ENCODE measurements at places on chromosomes 7 and 10.

DNA sequence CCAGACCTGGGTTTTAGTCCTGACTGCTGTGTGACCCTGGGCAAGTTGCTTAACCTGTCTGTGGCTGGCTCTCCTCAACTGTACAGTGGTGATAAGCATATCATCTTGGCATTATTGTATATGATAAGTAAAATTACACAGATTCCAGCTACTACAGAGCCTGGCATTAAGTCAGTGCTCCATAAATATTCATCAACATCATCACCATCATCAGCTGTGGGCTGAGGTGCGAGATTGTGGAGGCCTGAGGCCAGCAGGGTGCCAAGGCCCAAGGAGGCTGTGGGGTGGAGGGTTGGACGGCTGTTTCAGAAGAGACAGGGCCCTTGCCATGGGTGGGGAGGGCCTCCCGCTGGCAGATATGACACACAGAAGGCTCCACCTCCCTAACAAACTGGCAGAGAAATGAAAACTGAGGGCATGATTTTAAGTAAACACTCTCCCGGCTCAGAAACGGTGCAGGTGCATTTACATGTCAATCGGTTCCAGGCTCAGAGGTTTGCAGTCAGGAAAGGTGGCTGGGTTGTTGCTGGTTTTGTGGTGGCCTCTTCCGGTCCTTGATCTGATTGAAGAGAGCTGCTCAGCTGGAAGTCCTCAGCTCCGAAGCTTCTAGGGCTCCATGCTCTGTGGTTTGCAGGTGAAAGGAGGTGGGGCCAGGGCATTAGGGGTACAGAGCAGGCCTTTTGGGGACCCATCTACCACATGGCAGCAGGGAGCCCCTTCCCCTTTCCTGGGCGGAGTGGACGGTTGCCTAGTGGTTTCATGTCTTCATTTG lies 10.2 kb downstream of the CRYGN start:
- no peak for DNase-seq

DNA sequence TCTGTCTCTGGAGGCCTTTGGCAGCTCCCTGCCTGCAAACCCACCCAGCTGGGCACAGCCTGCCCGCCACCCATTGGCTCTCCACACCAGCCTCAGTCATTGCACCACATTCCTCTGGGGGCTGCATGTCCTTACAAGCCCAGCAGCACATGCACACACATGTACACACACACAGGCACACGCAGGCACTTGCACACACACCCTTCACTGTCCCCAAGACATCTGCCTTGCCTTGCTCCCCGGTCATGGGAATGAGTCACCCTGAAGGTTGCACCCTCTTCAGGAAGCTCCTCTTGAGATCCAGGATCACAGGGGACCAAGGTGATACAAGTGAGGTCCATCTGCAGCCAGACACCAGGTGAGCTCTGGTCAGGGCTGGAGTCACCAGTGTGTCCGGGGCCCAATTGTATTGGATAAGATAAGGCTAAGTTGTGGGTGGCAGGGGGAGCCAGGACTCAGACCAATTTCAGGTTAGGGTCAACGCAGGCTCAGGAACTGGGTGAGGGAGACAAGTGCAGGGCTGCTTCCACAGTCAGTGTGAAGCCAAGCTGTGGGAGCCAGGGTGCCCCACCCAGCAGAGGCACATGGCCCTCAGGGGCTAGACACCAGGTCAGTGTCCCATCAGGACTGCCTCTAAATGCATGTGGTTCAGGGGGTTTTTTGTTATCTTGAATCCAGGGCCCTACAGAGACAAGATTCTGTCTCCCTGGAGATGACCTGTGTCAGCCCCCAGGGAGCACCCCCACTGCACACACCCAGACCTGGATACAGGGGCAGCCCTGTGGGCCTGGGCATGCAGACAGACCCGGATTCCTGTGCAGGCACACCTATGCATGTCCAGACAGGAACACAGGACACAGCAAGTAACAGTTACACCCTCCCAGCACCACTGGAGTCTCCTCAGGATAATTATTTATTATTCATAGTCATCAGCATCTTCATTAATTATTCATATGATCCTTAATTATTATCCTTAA lies 33.8 kb downstream of the KCNH2 start:
- DNase-seq, result peak; percentile 5

DNA sequence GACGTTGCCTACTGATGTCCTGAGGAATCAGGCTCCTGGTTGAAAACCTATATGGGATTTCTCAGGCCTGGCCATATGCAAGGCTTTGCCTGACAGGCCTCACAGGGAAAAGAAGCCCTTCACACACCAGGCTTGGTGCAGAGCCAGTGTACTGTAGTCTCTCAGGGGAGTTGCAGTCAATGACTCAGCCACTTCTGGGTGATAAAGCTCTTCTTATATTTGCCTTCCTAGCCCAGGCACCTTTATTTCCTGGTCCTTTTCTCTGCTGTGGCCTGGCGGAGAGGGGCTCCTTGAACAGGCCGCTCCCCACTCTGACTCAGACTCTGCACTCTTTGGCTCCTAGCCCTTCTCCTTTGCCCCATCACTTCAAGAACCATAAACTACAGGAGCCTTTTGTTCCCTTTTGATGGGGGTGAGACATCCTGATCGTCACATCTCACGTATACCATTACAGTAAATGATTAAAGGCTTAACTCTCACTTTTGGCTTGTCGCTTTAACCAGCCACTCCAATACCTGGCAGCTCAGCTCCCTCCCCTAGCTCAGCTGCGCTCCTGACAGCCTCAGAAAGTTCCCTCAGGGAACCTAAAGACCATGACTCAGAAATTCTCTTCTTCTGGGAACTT lies 33.5 kb downstream of the DPY19L1 start:
- no peak for DNase-seq

GRCh38 chr10:64093946-64094535 lies 572.8 kb downstream of the REEP3 start:
- no peak for DNase-seq

- no peak for DNase-seq
Observed at GRCh38 chr10:16987206-16987621, 142.4 kb downstream of the CUBN start.

DNA sequence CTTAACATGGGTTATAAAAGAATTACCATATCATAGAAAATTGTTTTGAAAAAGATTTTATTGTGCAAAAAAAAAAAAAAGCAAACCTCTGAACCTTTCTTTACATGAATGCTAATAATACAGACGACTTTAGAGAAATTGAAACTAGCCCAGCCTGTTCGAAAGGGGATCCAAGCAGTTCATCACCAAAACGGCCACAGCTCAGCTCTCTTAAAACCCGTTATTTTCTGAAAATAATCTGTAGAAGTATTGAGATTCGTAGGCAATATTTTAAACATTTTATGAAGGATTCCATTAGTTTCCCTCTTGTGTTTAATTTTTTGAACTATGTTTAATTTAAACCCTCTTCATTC lies 9.9 kb upstream of the GSAP start:
- no peak for DNase-seq

DNA sequence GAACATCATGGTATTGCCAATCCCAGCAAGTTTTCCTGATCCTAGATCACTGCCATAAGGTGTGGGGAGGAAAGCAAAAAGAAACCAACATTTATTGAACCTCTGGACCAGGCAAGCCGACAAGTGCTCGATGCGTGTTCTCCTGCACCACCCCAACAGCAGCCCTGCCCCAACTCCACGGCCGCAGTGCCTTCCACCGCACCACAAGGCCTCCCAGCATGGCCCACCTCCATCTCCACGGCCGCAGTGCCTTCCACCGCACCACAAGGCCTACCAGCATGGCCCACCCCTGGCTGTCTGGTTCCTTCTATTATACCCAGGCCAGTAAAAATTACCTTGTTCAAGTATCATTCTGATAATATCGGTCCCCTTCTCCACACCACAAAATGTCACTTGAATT lies 8.7 kb downstream of the HIPK2 start:
- no peak for DNase-seq

DNA sequence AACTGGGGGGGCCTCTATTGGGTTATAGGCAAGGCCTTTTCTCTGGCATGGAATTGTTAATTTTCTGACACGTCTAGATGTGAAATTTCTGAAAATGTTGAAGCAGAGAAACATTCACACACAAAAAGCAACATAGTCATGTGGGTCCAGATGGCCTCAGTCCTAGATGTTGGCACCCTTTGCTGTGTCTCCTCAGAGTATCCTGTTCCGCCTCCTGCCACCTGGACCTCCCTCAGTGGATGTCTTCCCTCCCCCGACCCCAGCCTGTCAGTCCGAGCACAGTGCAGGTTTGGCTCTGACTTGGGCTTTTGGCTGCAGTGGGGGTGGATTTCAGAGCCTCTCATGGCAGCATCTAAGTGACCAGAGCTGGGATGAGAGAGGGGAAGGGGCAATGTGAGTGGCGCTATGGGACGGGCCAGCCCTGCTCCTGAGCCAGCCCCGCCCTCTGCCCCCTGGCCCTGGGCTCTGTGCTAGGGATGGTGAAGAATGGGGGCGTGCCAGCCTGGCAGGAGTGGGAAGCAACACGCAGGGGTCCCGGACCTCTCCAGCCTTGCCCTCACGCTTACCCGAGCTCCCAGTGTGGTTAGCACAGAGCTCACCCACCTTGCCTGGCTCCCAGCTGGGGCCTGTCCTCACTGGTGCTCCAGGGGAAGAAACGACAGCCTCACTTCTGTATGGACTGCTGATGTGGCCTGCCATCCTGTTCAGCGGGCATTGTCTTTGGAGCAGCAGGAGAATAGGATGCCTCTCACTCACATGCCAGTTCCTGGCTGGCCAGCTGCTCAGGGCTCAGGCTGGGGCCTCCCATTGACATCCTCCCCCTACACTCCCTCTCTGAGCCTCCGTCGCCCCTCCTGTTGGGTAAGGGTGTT lies 6.2 kb downstream of the ATP6V0E2 start:
- peak; percentile 8 for DNase-seq

DNA sequence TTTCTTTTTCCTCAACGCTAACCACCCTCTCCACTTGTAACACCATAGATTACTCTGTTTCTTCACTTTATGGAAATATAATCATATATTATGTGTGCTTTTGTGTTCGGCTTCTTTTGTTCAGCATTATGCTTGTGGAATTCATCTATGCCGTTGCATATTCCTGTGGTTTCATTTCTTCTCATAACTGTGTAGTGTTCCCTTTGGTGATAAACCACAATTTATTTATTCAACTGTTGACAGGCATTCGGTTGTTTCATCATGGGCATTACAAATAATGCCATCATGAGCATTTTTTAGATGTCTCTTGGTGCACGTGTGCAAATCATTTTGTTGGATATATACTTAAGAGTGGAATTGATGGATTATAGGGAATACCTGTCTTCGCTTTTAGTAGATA lies 12.1 kb downstream of the AVL9 start:
- DNase-seq, result no peak

- DNase-seq, result no peak
Observed at GRCh38 chr10:124308811-124309210, 109.9 kb downstream of the OAT start.

DNA sequence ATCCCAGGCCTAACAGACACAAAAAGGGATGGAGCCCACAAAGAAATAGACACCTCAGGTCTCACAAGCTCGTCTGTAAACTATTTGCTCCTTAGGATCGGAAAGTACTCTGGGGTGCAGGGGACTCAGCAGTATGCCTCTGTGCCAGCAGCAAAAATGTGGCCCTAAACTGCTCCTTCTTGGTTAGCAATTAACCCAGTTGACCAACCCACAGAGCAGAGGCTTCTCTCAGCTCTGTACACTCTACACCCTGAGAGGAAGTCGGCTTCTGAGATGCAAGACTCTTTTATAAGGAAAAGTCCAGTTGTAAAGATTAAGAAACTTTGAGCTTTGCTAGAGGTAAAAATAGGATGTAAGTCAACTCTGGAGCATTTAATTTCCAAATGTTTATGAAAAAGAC lies 156.3 kb upstream of the PRSS58 start:
- DNase-seq, result no peak

DNA sequence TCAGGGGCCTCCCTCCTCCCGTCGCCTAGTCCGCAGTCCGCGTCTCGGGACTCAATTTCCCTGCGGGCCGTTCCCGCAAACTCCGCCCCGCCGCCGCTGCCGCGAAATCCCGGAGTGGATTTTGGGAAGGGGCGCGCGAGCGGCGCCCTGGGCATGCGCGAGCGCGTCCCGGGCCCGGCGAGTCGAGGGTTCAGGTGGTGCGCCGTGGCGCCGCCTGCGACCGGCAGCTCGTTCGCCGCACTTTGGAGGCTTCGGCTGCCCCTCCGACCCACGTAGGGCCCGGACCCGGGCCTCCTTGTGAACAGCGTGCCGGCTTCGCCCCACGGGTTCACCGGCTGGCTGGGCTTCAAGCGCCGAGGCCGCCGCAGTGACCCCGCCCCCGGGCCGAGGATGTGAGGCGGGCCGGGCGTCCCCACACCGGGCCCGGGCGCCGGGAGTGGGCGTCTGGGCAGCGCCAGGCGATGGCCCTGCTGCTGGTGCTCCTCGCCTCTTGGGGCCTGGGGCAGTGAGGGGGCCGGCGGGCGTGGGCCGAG lies at the start of gene PLEKHA8:
Gene PLEKHA8, plus strand, starts transcription at position 197 of the 533 bp plus-strand sequence. CDS start 351 bp downstream, outside the sequence.
- DNase-seq, result peak; percentile 87

DNA sequence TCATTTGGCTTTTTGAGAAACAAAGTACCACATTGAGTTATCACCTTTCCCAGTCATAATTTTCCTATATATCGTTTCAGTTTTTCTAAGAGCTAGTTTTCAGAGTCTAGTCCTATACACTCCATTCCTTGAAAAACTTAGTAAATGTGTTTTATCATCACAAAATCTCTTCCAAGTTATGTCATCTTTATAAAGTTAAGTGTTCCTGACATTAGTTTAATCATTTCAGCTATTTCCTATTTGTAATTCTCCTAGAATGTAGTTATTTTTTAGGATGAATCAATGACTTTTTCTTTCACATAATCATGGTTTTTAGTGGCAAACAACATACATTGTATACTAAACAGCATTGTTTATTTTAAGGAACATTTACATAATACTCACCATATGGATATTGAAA lies 191.7 kb upstream of the BET1 start:
- no peak for DNase-seq

DNA sequence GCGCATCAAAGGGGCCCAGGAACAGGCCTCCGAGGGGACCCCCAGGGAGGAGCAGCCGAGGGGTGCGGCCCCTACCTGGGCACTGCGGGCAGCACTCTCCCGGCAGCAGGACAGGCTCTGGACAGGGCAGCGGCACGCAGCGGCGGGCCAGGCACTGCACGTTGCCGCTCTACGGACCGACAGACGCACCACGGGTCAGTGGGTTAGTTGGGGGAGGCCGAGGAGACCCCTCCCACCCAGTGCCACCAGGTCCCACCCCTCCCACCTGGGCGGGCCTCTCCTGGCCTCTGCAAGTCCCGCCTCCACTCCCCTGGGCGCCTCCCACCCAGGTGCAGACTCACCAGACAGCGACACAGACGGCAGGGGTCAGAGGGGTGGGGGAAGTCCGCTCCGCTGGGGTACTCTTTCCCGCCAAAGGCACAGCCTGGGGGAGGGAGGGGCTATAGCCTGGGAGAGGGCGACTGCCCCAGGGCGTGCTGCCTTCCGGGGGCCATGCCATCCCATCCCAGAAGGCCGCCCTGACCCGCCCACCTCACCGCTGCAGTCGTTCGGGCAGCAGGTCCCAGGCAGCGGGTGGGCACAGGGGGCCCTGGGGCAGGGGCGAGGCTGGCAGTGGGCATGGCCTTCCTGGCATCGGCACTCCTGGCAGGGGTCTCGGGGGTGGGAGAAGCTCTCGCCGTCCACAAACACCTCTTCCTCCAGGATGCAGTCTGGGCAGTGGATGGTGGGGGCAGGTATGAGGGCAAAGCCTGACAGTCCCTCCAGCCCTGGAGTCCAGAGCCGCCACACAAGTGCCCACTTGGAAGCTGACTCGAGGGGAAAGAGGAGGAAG lies 19.2 kb downstream of the KCP start:
- DNase-seq, result no peak

All from activated CD8-positive, alpha-beta memory T cell treated with anti-CD3 and anti-CD28 coated beads, Interleukin-2, amount 50 U/mL, for 4 hours (primary cell).